ENCODE measurements at places on chromosomes 5 and 9.

- DNase-seq: no peak
These were observed 88.2 kb upstream of the NR3C1 start for GRCh38 chr5:143491646-143492045.

DNA sequence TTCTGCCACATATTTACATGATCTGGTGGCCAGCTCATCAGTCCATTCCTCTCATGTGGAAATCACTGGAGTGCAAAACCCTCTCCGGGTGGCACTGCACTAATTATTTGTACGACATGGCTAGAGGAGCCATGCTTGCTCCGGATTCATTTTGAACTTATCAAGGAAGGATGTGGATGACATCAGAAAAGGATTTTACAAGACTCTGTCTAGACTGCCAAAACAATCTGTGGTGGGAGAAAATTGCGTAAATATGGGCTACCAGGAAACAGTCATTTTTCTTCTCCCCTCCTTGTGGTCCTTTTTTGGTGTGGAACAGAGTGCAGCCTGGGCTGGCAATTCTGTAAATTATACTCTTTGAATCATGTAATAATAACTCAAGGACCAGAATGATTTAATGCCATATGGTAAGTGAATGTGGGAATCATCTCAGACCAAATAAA lies 123.4 kb upstream of the IFNE start:
- DNase-seq: no peak

DNA sequence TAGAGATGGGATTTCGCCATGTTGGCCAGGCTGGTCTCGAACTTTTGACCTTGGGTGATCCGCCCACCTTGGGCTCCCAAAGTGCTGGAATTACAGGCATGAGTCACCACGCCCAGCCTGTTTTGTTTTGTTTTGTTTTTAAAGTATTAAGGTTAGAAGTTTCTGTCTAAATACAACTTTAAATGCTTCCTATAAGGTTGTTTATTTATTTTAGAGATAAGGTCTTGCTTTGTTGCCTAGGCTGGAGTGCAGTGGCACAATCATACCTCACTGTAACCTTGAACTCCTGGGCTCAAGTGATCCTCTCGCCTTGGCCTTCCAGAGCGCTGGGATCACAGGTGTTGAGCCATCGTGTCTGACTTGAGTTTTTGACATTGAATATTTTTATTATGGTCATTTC lies 11.4 kb downstream of the MRRF start:
- DNase-seq: no peak

- no peak for DNase-seq
These were observed 55.9 kb upstream of the MYO10 start for GRCh38 chr5:16992006-16992405.

- DNase-seq: no peak
These were observed 104.3 kb upstream of the MAP3K1 start for GRCh38 chr5:56710826-56711590.

DNA sequence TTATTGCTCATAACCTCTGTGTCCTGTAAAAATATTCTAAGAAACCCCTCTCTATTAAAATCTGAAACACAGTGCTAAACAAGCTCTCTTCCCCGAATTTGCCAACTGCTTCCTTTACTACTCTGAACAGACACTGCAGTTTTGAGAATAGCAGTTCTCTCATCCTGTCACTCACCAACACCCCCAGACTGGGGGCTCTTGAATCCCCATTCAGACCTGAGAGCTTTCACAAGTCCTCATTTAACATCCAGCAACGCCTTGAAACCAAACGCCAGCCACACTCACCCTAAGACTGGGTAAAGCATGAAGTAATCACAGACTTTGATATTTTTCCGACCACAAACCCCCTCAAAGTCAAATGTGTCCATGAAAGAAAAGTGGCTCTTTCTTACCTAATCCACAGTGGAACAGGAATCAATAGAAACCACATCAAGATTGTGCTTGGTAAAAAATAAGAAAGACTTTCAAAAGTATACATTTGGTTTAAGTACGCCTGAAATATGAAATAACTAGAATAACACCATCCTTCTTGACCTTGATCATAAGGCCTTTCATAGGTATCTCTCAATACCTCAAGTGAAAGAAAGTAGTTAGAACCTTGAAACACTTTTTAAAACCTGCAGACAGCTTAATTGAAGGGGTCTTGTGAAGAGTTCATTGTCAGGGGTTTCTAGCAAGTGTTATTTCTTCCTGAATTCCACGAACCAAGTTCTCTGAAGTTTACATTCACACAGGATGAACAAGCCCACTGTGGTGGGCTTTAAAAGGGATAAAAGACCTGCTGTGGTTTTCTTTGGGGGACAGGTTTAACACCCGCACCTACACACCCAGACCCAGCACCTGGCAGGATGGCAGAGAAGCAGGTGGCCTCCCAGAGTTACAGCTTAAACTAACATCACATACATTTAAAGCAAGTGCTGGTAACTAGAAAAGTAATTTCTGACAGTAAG lies 412.6 kb downstream of the MLLT3 start:
- DNase-seq: no peak

DNA sequence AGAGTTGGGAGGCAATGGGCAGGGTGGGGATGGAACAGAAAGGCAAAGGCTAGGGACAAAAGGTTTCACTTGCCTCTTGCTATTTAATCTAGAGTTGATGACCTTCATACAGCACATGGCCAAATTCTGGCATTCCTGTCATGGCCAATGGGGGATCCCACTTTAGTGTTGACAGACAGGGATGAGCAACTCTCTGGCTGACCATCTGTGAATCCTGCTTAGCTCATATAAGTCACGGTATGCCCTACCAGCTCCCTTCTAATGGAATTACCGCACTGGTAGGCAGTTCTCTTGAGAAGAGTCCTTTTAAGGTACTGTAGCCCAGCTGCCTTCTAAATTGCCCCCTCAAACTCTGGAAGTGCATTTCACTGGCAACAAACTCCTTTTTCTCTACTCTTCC lies 76.1 kb downstream of the MAMDC2 start:
- DNase-seq: no peak

GRCh38 chr9:82410866-82411265 lies 422.3 kb downstream of the SPATA31D1 start:
- no peak for DNase-seq

GRCh38 chr9:105299190-105299854 lies 54.9 kb downstream of the SLC44A1 start:
- DNase-seq: peak; percentile 89

All from bone marrow (tissue), 2 donors.